ENCODE measurements at places on chromosomes 3 and 15.

- DNase-seq: no peak
Observed at GRCh38 chr3:21587894-21588293, 163.1 kb downstream of the ZNF385D start.

DNA sequence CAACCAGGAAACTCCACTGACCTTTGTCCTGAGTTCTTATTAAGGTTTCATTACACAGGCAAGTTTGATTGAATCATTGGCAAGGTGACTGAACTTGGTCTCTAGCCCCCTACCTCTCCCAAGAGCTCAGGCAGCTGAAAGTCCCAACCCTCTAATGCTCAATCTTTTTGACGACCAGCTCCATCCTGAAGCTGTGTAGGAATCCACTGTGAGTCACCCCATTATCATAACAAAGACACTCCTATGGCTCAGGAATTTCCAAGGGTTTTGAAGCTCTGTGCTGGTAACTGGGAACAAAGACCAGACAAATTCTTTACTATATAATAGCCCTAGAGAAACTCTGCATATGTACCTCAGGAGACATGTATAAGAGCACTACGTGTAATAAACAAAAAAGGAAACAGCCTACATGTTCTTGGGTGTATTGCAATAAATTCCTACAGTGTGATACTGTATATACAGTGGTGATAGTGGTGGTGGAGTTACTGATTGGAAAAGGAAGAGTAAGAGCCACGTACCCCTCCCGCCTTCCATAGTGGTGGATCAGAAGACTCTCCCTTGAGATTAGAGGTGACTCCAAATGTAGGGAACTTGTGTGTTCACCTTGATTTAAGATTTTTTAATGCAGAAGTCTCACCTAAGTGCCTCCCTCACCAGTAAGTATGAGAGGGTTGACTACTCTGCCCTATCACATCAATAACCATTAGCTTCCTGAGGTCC lies 116.6 kb downstream of the ST8SIA2 start:
- DNase-seq: no peak

- no peak for DNase-seq
Observed at GRCh38 chr3:72301779-72302178, 516.8 kb upstream of the PROK2 start.

GRCh38 chr3:12345141-12345561 lies 56.3 kb downstream of the PPARG start:
- DNase-seq: no peak

GRCh38 chr3:116029266-116029665 lies 406.0 kb downstream of the GAP43 start:
- no peak for DNase-seq

GRCh38 chr3:114151091-114151490 lies 27.8 kb downstream of the DRD3 start:
- no peak for DNase-seq

GRCh38 chr3:134655706-134656105 lies 4.9 kb upstream of the KY start:
- DNase-seq: no peak

- DNase-seq: no peak
Observed at GRCh38 chr15:69433831-69434230, 18.8 kb upstream of the RPLP1 start.

GRCh38 chr3:45143673-45144671 lies 2.2 kb downstream of the CDCP1 start:
- no peak for DNase-seq

Measured in CMK (cell line).